ENCODE measurements at places on chromosomes 6 and 20. TPM values are rescaled to one million over a fixed set of nuclear protein-coding genes. Genes with fewer than 3 reads are reported as not detected.

DNA sequence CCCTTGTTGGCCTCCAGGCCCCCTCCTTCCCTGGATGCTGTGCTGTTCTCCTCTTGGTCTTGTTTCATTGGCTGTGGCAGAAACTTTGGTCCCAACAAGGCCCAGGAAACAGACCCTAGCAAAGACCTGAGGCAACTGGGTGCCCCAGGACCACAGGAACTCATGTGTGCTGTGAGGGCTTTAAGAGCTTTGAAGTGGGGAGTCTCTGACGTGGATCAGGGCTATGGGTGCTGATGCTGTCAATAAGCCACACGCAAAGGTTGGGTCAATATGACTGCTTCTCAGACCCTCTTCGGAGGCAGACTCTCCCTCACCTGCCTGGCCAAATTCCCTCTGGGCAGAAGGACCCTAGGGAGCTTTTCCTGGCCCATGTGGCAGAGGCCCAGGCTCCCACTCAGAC, 91.5 kb upstream of the MLN start:
- DNase-seq = no peak

DNA sequence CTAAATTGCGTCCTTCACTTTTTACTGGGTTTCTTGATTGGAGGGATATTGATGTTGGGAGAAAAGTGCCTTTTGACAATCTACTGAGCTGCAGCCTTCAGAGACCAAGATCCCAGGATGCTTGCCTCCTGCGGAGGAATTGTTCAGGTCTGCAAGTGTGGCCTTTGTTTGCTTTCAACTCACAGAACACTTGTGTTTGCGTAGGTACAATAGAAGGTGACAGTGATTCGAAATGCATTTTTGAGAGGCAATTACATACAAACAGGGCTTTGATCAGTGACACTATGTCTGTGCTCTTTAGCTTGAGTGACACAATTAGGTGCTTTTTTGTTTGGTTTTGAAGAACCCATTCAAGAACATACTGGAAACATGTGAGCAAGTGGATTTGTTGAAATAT, 600.6 kb downstream of the QKI start:
- DNase-seq = no peak

TRAPPC3L gene
- not detected for polyA plus RNA-seq

DNA sequence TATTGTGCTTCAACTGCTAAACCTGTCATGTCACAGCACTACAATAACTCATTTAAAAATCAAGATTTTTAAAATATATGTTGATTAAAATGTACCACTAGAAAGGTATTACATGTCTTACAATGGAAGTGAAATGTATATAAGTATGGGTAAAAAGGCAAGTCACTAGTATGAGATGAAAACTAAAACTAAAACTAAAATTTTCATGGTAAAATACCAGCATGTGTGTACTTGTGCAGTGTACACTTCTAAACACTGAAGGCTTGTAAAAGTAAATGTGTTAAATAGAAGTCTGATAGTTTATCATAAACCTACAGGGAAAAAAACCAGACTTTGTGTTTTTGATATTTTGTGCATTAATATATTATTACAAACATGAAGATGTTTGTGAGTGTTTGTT, 13.7 kb upstream of the TMEM244 start:
- DNase-seq = no peak

- DNase-seq = no peak
Observed at GRCh38 chr6:139706912-139707311, 332.5 kb upstream of the CITED2 start.

DNA sequence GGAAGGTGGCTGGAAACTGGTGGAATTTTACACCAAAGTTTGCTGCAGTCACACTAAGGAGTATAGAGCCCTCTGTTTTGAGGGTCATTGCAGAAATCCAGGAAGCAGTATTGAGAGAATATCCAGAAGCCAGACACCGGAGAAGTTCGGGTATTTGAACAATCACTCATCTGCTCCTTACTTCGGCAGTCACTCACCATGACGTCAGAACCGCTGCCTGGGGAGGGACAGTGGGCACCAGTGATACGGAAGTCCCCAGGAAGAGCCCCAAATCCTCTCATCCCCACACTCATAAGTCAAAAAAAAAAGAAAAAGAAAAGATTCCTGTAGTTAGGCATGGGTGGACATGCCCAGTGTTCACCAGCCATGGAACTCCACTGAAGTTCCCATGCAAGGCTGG, 4.0 kb downstream of the LY6G5C start:
- no peak for DNase-seq

TFAP2A gene
- polyA plus RNA-seq = 7.1 TPM

DNA sequence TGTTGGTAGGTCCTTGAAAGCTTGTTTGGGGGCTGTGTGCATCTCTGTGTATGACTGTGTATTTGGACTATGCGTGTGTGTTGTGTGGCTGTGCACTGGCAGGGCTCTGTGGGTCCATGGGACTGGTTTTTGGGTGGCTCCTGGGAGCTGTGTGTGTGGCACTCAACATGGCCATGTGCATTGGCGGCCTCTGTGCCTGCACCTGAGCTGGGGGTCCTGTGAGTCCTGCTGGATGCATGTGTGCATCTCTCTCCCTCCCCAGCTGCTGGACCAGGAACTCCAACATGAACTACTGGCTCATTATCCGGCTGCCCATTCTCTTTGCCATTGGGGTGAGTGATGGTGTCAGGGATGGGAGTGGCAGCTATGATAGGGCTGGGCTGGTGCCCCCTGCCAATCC, 30.1 kb downstream of the GLP1R start:
- DNase-seq = no peak

BCAS1 gene
- not detected for polyA plus RNA-seq

BPHL gene
- 14.7 TPM for polyA plus RNA-seq

KHDC1 gene
- polyA plus RNA-seq = 5.5 TPM

GRCh38 chr6:159678574-159678973, 14.5 kb downstream of the SOD2 start:
- no peak for DNase-seq

DNA sequence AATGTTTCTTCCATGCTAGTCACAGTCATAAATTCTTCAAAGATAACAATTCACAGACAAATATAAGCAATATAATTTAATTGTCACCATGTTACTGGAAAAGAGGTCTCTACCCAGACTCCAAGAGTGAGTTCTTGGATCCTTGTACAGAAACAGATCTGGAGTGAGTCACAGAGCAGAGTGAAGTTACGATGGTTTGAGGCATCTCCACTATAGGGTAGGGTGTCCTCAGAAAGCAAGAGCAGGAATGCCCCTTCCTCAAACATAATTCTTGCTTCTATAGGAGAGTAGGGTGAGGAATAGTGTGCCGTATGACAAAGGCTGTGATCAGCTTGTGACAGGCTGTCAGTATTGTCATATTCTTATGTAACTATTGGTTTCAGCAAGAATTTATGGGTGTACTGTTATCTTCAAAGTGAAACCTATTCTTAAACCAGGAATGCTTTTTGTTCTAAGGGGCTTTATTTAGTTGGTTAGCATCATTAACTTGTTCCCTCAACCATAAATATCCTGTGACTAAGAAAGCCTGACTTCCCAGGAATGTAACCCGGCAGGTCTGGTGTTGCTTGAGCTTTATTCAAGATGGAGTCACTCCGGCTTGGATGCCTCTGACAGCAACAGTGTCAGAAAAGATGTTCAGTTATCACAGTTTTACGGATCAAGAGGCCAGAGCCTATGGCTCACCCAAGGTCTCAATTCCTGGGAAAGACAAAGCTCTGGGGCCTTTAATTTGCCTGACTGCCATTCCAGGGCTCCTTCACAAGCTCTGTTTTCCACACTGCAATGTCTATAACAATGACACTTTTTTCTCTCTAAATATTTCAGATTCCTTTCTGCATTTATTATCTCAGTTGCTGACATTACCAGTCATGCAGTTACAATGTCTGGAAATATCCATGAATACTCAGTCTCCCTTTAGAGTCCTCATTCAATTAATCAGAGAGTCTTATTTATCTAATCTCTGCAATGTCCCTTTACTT, 298.6 kb downstream of the C6orf118 start:
- no peak for DNase-seq

Data from IMR-90 (cell line).